NCI-H1092 treated with DMSO at 0.1 percent for 48 hours (cell line): ENCODE measurements at places on chromosomes 11 and 22.

- DNase-seq: no peak
Measured at GRCh38 chr11:8325591-8326304, 62.1 kb upstream of the LMO1 start.

GRCh38 chr22:50739279-50739691 lies 1.3 kb downstream of the ACR start:
- DNase-seq: no peak

- no peak for DNase-seq
Measured at GRCh38 chr11:85685125-85685819, 723 bp downstream of the CCDC89 start.

- peak; percentile 33 for DNase-seq
Measured at GRCh38 chr11:119100246-119100970, 1.2 kb downstream of the DPAGT1 start.

DNA sequence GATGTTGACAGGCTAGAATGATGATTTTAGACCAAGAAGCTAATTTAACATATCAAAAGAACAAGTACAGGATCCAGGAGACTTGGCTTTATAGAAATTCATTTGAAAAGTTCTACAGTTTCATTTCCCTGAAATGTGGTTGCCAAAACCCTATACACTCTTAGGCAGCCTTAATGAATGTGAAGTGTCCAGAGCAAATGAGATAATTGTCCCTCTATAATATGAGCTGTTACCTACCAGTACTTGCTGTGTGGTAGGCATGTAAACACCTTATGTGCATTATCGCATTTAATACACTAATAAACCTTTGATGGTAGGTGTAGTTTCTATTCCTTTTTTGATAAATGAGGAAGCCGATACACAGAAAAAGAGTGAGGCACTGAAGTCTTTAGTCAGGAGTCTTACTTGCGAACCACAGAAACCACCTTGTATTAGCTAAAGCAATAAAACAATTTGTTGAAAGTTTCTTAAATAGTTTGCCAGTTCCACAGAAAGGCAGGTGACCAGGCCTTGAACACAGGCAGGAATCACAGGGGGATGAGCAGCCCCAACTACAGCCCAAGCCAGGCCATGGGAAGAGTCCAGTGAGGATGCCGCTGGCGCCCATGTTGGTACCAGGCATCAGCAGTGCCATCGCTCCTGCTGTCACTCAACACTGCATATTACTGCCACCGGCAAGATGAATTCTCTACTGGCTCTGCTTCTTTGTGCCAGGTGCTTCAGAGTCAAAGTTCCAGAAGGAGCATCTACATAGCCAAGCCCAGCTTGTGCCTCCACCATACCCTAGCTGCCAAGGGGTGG lies 81.7 kb downstream of the SWAP70 start:
- DNase-seq: no peak

- DNase-seq: no peak
Measured at GRCh38 chr22:50481440-50482106, at the start of gene ADM2. TSS of gene ADM2 (plus strand) at chr22:50481543. CDS start at chr22:50481848, 305 bp downstream.

GRCh38 chr22:31271485-31271884 lies 20.8 kb downstream of the PIK3IP1 start:
- no peak for DNase-seq

DNA sequence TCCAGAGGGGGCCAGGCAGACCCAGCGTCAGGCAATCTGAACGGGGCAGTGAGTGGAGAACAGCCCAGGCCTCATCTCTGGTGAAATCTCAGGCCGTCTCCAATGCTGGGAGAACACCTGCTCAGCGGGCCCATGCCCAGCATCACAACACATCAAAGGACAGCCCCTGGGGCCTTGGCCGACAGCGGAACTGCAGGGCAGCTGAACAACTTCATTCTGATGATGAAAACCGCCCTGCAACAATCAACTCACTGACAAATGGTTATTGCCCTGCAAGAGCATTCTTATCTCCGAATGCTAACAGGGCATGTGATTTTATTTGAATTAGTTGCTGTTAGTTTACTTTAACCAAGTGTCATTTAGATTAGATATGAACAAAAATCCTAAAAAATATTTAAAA lies 14.6 kb downstream of the CELSR1 start:
- no peak for DNase-seq

DNA sequence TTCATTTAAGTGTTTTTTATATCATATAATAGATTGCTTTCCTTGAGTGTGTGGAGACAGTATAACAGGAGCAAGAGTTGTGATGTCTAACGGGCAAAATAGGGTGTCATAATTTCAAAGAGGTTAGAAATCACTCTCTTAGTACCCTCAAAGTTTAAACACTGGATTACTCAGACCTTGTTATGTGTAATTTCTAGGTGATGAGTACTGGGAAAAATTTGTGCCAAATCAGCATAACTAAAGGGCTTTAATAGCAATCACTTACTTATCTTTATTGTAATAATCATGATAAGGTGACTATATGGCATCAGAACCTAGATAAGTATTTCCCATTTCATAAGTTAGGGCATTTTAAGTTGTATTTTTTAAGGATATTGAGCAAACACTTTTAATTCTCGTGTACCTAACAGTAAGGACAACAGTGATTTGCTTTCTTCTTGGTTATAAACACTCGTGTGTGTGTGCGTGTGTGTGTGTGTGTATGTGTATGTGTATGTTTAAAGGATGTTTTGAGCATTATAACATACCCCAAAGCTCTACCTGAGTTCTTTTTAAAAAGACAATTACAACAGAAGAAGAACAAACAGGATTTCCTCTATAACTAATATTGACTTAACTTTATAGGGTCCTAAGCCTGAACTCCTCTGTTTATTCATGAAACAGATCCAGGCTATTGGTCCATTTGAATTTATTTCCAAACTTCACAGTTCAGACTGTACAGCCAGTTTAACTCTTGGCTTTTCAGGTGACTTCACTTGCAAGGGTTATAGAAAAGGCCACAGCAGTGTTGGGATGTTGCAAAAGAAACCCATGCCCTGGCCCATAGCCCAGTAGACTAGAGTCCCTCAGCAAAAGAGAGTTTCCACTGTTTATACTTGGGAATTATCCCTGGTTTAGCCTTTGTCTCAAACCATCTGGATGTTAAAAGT lies 23.7 kb upstream of the PDE3B start:
- no peak for DNase-seq

GRCh38 chr22:20234760-20235388 lies 33.2 kb downstream of the RTN4R start:
- DNase-seq: no peak

DNA sequence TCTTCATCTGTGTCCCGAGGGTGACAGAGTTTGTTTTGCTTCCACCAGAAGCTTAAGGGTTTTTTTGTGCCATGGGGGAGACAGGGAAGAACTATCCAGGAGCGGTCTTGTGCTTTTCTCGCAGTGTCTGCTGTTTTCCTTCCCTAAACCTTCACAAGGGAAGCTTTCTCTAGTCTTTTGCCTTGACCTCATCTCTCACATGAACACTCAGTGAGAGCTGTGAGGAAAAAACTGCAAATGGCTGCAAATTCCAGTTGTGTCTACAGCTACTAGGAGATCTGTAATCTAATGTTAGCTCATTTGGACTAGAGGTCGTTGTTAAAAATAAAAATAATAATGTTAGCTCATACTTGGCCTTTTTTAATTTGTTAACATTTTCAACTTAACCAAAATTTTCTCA lies 264.7 kb upstream of the SESN3 start:
- DNase-seq: no peak
